ENCODE measurements at places on chromosomes 4 and X.

DNA sequence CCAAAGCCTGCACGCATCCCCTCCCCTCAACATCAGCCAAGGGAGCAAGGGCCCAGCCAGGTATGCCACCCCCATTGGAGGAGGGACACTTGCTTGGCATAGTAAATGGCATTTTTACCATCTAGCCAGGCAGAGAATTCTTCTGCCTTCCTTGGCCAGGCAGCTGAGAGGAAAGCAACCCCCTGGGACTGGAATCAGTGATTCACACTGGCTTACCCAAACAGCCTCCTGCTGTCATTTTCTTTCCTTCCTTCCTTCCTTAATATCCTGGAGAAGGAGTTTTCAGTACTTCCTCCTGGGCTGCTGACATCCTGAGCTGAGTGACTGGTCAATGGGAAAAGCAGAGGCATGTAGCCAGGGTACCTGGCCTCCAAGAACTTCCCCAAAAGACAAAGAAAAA is 28.6 kb upstream of the KIAA1210 start:
- DNase-seq: no peak

DNA sequence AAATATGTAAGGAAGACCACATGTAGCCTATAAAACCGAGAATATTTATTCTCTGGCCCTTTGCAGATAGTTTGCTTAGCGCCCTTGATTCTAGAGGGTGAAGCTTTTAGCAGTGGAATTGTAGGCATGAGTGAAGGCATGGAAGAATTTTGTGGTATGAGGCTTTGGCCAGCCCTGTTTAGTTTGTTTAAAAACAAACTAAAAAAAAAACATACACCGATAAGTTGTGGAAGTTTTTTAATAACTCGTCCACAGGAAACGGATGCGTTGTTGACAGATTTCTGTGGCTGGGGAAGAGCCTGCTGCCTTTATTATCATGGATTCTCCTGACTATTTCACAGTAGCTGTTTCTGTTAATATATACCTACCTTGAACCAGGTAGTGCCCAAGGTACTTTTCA is 194.7 kb upstream of the LNX1 start:
- peak; percentile 32 for DNase-seq

GRCh38 chrX:128897621-128898020 is 625.7 kb downstream of the SMARCA1 start:
- no peak for DNase-seq

GRCh38 chrX:49784747-49785280 is 44.3 kb upstream of the PAGE4 start:
- DNase-seq: no peak

DNA sequence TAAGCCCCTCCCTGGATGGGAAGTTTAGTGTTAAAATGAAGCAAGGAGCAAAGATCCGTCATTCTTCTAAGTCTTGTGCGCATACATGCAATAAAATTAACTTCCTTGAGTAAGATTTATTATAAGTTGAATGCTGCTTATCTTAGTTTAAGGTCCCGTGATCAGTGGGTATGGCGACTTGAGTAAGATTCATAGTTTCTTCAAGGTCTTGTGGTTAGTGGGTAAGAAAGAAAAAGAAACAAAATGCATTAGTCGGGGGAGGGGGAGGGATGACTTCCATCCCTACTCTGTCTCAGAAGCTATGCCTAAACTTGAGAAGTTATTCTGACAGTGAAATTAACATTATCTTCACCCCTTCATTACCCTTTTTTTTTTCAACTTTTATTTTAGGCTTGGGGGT is 127.3 kb upstream of the MAGEB16 start:
- no peak for DNase-seq

GRCh38 chr4:32142075-32142474 is 1421.9 kb downstream of the PCDH7 start:
- DNase-seq: no peak

DNA sequence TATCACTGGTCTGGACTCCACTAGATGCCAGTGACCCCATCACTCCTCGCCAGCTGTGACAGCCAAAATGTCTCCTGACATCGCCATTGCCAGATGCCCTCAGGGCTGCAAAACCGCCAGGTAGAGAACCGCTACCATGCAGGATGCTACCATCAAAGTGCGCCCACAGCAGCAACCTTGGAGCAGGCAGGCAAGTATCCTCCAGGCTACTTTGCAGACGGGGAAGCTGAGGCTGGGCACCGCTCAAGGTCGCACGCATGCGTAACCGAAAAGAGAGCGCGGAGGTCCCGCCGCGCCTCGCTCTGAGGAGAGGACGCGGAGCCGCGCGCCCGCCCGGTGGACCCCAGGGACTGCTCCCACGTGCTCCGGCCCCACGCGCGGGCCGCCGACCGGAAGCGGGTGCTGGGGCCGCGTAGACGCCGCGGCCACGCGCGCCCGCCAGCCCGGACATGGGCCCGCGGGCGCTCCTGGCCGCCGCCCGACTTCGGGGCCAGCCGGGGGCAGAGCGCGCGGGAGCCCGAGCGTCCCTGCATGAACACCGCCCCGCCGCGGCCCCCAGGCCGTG is at the start of gene STS:
Gene STS, plus strand, starts transcription at position 300 of the 565 bp plus-strand sequence. CDS start 105,488 bp downstream, outside the sequence.
- no peak for DNase-seq

- DNase-seq: no peak
These were observed 37.6 kb downstream of the SLC7A11 start for GRCh38 chr4:138204507-138204906.

GRCh38 chr4:88104902-88105610 is 53.4 kb downstream of the ABCG2 start:
- peak; percentile 54 for DNase-seq

- no peak for DNase-seq
These were observed 93.5 kb downstream of the GRXCR1 start for GRCh38 chr4:42985976-42986375.

- DNase-seq: no peak
These were observed 103.0 kb downstream of the SYNPO2 start for GRCh38 chr4:118991686-118992085.

GRCh38 chr4:14151101-14151500 is 523.6 kb upstream of the BOD1L1 start:
- no peak for DNase-seq

- no peak for DNase-seq
These were observed 568.3 kb upstream of the SLIT2 start for GRCh38 chr4:19683426-19683825.

DNA sequence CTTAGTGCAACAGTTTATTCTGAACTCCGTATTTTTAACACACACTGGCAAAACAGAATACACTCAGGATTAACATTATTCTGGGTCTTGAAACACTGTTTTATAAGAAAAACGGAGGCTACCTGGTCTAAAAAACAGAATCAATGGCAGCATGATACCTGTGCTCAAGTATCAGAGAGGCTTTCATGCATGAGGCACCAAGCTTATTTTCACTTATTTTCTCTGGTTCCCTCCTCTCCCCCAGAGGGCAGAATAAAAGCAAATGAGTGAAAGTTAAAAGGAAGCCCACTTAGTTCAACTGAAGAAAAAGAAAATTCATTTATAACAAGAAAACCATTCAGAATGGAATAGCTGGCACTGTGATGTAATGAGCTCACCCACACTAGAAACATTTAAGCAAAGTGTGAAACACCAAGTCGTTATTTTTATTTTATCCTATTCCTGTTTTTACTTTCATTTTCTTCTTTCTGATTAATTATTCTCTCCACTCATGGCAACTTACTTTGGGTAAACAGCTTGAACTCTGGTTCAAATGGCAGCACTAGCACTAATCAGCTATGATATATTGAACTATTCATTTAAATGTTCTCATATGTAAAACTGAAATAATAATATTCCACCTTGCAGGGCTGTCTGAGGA is 211.8 kb downstream of the PPP3CA start:
- no peak for DNase-seq

DNA sequence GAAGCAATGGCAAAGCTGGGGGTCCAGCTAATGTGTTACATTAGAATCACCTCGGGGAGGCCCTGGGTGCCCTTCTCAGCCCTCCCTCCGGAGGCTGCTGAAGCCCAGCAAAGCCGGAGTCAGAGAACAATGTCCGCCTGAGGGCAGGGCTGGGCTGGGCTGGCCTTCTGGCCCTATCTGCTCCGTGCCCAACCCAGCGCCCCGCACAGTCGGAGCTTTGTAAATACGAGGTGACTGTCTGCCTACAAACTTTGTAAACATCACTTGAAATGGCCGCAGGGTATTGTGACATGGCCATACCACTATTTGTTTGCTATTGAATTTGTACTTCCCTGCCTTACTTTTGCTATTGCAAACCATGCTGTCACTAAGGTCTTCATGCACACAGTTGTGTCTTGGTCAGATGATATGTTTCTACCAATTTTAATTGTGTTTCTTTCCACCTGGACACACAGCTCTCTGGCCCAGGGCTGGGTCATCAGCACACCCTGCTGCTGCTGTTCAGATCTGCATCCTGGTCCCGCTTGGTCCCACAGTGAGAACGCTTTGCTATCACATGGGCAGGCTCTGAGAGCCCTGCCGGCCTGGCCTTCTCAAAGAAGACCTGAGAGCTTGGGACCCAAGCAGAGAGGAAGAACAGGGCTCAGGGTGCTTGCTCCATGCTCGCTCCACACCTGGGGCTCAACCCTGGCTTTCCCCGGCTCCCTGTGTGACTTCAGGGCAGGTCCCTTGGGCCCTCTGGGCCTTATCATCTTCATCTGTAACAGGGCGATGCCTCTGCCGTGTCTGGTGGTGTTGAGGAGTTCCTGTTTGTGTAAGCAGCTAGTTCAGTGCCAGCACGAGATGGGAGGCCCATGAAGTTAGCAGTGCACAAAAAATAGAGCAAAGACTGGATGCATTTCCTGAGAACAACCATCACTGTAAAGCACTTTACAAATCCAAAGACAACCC is 2.3 kb downstream of the S100P start:
- no peak for DNase-seq

DNA sequence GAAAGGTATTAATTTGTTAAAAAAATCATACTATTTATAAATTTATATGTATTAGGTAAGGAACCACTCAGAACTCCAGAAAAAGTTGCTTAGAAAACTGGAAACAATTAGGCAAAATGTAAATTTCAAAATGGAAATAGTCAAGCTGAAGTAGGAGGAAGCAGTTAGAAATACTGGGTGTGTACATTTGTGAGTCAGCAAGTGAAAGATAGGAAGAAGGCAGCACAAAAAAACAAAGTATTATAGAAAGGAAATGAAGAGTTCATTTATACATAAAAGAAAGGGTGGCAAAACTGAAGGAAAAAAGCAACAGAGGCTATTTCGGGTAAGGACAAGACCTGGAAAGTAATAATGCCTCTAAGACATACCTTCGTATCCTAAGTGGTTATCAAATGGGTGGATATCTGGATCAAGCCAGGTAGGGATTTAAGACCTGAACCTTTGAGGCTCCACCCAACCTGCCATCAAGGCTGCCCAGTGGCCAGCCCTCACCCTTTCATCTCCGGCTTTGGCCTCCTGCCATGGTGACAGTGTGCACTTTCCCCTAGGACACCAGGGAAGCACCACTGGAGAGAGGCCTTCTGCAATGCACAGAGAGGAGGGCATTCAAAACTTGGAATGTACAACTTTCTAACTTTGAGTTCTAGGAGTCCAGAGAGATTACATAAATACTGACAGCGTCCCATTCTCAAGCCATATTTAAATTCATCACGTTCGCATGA is at the start of gene LRRC66:
Gene LRRC66, minus strand, starts transcription at position 428 of the 722 bp plus-strand sequence. CDS start 2,750 bp downstream, outside the sequence.
- no peak for DNase-seq

- DNase-seq: no peak
These were observed 1.4 kb downstream of the TMA16 start for GRCh38 chr4:163495900-163496299.

- DNase-seq: no peak
These were observed 26.5 kb downstream of the TBC1D1 start for GRCh38 chr4:37917388-37917787.

DNA sequence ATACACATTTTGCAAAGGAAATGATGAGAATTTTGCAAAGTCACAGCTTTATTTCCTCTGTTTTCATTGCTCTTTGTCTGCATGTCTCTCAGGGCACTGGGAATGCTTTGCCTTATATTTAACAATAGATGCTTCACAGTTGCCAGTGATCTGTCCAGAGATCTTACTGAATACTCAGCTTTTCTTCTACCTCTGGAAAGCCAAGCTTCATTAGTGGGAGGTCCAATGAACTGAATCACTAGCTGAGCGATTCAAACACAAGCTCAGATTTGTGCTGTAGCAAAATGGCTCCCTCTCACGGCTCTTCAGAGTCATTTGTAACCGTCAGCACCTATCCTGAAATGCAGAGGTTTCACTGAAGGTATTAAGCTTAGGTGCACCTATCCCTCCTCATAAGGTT is 138.9 kb downstream of the DCLK2 start:
- no peak for DNase-seq

DNA sequence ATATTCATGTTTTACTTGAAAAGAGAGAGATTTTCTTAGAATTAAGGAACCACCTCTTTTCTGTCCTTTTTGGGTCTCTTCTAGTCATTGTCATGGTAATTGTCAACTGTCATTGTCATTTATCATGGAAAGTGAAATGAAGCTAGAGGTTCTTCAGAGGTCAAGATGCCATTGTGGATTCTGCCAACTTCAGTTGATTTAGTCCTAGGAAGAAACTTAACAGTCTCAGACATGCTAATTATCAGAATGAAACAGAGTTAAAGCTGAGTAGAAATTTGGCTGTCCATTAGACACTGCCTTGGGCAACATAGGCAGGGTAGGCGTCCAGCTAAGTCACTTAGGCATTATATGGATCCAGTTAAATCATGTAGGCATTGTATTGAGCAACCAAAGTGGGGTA is 796.1 kb upstream of the ADGRL3 start:
- no peak for DNase-seq

DNA sequence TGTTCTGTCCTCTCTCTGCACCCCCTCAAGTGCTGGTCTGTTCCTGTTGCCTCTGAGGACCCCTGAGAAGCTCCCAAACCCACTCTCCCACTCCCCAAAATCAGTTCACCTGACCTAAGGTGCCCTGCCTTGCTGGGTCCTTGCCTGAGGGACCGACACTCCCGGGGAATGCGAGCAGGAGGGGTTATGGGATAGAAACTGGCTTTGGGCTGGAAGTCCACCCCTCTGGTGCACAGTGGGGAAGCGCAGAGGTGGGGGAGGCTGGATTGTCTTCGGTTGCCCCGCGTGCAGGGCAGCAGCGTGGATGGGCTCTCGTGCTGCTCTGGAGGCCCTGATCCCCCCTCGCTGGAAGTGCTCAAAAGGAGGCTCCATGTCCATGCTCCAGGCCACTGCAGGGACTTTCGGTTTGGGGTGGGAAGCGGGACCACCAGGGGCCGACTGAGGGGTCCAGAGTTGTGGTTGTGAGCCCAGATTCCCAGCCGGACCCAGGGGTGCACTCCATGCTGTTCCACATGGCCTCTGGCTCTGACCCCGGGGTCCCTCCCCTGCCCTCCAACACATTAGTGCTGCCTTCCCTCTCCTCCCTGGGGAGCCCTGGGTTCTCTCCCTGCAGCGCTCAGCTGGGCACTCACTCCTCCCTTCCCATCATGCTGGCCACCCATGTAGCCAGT is 7.6 kb downstream of the SORCS2 start:
- no peak for DNase-seq

Data from BJ (cell line).